ENCODE measurements at places on chromosomes 6 and 20.

DNA sequence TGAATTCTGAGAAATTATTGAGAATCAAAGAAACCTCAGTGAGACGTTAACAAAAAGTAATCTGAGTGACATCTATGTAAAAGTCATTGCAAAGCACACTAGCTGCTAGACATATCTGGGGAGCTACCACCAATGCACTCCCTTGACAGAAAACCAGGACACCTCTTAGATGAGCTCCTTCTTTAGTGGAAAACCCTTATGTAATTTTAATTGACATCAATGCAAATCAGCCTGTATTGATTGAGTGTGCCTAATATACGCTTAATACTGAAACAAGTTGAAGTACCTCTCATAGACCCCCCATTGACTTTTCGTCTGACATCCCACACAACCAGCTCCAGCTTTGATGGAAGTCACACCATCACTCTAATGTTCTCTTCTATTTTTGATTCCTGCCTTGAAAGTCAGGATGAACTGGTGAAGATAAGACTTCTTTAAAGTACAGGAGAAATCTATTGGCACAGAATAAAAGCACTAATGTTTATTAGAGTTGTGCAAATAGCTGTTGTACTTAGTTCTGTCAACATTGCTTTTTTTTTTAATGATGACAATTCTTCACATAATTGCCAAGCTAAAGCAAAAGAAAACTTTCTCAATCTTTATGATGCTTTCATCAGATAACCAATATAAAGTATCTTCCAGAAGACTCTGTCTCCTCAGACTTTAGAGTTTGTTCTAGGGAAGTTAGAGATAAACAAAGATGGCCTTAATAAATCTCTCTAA is 98.0 kb upstream of the FAM8A1 start:
- no peak for DNase-seq

DNA sequence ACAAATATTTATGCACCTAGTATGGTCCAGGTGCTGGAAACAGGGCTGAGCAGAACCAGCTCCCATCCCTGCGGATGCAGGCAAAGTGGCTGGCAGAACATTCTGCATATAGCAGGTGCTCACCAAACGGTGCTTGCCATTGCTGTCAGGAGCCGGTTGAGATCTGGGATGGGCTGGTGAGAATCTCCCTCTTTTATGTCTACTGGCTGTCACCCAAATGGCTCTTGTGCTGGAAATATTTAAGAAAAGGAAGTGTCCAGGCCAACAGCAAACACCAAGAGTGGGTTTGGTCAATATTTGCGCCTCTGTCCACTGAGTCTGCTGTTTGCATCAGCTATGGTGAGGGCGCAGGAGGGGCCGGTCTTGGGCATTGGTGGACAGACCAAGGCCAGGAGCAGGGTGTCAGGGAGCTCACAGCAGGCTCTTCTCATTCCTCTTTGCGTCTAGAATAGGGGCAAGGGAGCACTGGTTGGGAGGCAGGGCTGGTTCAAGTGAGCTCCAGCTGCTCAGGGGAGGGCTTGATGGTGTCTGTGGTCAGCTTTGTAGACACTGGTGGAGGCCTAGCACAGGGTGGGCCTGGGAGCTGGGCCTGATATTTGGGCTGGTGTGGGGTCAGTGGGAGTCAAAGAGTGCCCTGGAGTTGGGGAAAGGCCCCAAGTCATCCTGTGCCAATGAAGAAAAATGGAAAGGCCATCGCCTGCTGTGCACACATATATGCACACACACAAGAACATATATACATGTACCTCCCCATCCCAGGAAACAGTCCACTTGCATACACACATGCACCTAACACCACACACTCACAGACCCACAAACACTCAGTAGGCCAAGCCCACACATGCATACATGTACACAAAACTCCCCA is 1.4 kb upstream of the BPIFB2 start:
- DNase-seq: no peak

DNA sequence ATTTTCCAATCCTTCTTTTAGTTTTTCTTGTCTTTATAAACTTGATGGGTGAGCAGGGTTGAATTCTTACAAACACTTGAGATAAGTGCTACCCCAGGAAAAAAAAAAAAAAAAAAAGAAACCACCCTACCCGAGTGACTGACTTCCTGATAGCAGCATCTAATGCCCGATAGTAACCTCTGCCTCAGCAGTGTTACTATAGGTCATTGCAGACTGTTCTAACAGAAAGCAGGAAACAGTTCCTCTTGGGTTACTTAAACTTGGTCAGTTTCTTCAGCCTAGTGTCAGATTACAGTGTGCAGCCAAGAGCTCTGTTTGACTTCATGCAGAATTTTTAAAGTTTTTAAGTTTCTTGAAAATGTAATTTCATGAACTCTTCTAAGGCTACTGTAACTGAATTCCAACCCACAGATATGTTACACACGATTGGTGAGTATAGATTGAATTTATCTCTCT is 2.1 kb downstream of the MYLIP start:
- DNase-seq: peak; percentile 23

DNA sequence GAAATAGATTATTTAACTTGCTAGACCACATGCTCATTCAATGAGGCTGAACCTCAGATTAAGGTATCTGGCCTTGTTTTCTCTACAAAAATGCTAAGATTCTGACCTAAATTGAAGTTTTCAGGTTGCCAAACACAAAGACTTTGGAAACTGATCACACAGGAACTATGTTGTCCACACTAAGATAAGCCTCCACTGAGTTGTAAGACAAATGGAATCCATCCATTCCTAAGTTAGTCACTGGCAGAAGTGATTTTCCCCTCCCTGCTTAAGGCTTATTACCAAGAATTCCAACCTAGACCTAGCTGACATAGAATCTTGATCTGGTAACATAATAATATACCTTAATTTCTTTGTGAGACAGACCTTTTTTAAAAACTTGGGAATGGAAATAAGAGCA is 608.1 kb downstream of the TENT5A start:
- no peak for DNase-seq

DNA sequence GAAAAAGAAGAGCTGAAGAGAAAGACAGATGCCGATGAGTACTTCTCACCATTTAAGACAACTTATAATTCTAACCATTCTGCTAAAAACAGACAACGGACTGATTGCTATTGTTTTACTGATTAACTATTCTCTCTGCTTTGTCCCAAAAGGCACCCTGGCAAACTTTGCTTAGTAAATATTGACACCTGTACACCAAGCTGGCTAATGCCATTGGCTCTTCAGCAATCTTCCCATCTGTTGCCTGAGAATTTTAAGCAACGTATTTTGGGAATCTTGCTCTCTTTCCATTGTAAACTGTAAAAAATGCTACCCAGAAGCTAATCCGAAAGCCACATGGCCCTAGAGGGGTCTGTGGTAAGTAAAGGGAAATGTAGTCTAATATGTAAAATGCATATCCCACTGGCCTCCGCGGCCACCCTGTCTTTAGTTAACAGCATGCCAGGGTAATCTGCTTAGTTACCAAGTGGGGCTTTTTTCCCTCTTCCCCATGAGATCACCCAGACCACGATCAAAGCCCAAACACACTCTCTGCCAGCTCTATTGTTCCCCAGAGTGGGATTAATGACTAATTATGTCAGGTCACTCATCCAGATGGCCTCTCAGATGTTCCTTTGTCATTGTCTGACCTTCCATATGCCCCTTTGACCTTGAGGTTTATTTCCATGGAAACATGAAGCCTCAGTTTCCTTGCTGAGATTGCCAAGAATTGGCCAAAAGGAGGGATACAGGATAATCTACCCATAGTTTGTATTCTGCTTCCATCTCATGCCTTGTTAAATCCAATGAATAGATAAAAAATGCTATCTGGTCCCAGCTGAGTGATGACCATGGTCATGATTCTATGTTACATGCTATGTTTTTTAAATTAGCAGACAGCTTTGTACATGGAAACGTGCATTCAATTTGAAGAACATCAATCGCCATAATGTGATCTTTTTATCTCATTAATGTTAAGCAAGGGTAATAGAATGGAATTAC is 216.4 kb upstream of the MCHR2 start:
- DNase-seq: no peak

GRCh38 chr20:5662769-5663168 is 87.4 kb upstream of the SHLD1 start:
- DNase-seq: no peak

- DNase-seq: no peak
These were observed 31.6 kb upstream of the LY86 start for GRCh38 chr6:6556738-6557503.

GRCh38 chr20:63080411-63080810 is 73.6 kb upstream of the BHLHE23 start:
- no peak for DNase-seq
